ENCODE measurements at places on chromosomes 2 and 18.

DNA sequence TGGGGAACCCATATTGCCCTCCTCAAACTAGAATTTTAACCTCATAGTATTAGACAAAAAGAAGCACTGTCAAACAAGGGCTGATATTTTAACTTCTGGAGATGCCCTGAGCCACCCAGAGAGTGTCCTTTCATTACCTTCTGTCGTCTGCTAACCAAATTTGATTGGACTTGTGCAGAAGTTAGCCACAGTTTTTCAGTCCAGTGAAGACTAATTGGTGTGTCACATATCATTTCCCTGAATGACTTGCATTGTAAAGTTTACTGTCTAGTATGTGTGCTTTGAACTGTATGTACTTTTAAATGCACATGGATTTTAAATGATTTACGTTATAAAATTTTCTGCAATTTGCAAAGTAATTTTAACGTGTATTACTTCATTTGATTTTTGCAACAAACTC, 646.5 kb downstream of the SATB2 start:
- no peak for DNase-seq

DNA sequence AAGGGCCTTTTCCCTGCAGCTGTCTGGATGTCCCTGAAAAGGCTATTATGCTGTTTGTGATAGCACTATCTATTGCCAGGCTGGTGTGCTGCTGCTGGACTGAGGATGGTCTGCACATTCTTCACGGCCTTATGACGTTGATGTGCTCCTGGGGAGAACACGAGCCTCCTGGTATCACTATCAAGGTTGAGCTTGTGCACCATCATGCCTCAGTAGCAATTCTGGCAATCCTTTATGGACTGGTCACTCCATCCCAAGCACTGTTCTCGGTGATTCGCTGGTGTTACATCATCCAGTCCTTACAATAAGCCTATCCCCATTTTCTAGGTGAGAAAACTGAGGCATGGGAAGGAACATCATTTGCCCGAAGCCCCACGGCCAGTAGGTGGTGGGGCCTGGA, 18.2 kb upstream of the CCBE1 start:
- no peak for DNase-seq

DNA sequence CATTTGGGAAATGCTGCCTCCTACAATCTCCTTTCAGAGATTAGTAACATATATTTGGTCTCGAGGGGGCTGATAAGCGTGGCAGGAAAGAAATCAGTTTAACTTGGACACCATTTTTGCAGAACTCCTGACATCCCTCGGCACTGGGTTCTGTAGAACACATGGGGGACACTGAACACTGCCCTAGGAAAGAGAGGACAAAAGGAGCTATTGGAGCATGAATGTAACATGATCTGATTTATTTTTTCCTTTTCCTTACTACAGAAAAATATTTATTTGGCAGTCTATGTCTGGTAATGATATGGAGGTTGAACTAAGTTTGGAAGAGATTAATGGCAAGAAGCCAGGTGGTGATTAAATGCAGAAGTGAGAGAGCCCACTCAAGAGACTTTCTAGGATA, 153.8 kb downstream of the AFF3 start:
- no peak for DNase-seq

- no peak for DNase-seq
Observed at GRCh38 chr18:3225588-3225987, 5.8 kb upstream of the MYOM1 start.

GRCh38 chr2:119856469-119856901, 96.8 kb downstream of the PTPN4 start:
- DNase-seq = peak; percentile 40

- no peak for DNase-seq
Observed at GRCh38 chr18:23682472-23682871, 6.8 kb upstream of the LAMA3 start.

- DNase-seq = no peak
Observed at GRCh38 chr2:54103454-54104314, 11.7 kb upstream of the ACYP2 start.

DNA sequence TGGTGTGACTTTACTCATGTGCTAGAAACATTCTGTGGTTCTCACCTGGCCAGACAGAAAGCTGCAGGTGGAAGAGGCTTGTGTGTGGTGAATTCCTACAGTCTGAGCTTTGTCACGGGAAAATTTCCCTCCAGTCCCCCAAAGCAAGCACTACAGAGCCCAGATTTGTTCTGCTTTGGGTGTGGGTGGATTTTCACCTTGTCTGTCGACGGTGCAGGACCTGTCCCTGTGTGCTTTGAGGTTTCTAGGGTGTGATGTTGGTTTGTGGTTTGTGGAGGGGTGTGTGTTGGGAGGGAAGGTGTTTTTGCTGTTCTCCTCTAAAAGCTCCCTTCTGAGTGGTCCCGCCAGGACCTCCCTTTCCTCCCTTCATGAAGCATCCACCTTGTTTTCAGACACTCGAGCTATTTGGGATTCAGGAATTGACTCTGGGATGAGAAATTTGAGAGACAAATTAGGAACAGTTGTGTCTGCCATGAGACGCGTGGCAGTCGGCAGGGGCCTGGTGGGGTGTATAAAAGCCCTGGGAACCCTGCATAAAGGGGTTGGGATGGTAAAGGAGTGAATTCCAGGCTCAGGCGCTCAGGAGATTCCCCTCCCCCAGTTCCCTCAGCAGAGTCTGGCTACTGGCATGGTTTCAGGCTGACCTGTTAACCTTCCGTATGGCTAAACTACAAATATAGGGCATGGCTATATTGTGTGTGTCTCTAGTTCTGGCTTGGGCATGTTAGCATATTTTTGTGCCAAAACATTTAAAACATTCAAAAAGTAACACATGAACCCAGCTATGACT, 65.5 kb downstream of the DGKD start:
- DNase-seq = no peak

GRCh38 chr2:160940699-160941098, 219.5 kb upstream of the TANK start:
- DNase-seq = no peak

DNA sequence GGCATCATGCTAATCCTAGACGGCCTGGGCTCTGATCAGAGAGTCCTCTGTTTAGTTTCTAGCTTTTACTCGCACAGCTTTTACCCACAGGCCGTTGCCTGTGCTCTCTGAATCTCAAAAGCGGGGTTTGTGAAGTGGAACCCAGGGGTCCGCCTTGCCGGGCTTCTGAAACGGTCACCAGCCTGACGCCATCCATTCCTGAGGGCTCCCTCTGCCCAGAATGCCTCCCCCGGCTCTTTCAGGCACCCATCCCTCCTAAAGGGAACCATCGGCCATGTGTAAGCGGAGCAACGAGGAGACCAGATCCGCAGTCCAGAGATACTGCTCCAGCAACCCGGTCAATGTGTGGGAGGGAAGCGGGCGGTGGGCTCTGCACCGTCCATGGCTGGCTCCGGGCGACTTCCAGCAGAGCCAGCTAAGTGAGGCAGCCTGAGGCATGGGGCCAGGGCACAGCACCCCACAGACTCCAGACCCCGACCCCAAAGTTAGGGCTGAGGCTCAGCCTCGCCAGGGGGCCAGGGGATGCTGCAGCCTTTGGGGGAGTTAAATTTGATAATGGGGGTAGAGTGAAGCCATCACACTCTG, 28.8 kb downstream of the SALL3 start:
- no peak for DNase-seq

GRCh38 chr2:208479342-208479741, 72.8 kb downstream of the PTH2R start:
- no peak for DNase-seq

GRCh38 chr2:54657664-54658083, 65.8 kb upstream of the EML6 start:
- peak; percentile 57 for DNase-seq

DNA sequence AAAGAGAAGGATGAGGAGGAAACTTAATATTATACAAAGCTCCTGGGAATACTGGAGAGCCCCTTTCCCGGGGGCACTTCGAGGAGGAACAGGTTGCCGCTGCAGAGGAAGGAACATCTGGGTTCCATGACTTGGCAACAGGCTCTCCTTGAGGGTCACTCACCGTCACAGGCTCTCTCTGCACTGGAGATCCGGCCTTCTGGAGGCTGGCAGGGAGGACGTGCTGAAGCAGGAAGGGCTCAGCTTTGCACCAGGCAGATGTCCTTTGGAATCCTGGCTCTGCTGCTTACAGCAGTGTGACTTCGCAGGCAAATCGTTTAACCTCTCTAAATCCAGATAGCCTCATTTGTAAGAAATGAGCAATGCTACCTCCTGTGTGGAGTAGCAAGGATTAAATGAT, 2.9 kb upstream of the DPYSL5 start:
- DNase-seq = no peak

GRCh38 chr2:118696786-118697465, 150.5 kb downstream of the EN1 start:
- DNase-seq = no peak

- peak; percentile 7 for DNase-seq
Observed at GRCh38 chr2:12262681-12263436, 453.9 kb upstream of the TRIB2 start.

DNA sequence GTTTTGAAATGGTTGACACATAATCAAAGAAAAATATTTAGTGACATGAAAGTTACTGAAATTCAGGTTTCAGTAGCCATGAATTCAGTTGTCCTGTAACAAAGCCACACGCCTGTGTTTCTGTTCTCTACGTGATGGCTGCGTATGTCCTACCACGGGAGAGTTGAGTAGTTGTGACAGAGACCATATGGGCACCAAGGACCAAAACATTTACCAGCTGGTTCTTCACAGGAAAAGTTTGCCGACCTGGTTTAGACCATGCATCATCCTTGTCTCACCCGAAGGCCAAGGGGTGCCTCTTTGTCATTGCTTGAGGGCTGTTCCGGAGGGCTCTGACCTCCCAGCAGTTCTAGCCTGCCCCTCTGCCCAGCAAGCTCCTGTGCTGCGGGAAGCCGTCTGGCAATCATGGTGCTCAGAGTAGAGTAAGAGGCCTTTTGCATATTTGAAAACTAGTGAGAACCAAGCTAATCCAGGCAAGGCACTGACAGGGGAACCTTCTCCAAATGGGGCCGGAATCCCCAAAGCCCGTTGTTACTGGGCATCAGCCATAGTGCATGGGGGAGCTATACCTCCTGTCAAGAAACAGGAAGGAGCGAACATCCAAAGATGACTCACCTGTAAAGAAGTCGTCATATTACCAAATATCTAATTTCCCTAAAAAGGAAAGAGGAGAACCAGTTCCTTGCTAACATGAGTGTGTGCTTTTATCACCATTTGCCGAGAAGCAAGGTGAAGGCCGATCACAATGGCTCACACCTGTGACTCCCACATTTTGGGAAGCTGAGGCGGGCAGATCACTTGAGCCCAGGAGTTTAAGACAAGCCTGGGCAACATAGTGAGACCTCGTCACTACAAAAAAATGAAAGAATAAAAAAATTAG, 92.6 kb upstream of the RAB12 start:
- no peak for DNase-seq

DNA sequence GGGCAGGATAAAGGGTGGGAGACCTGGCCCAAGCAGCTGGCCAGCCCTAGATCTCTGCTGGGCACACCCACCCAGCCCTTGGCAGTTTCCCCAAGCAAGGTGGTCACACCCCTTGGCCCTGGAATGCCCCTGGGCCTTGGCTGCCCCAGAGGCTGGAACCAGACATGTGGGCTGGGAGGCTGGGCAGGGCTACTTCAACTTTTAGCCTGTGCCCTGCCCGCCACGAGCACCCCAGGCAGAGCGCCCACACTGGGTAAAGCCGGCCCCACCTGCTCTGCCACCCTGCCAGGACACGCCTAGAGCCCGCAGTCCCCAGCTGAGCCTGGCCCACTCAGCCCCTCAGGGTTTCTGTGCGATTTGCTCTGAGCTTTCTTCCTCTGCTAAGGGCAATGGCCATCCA, 119.7 kb upstream of the SMAD2 start:
- DNase-seq = no peak

- DNase-seq = no peak
Observed at GRCh38 chr2:15665067-15665942, 73.6 kb downstream of the DDX1 start.

DNA sequence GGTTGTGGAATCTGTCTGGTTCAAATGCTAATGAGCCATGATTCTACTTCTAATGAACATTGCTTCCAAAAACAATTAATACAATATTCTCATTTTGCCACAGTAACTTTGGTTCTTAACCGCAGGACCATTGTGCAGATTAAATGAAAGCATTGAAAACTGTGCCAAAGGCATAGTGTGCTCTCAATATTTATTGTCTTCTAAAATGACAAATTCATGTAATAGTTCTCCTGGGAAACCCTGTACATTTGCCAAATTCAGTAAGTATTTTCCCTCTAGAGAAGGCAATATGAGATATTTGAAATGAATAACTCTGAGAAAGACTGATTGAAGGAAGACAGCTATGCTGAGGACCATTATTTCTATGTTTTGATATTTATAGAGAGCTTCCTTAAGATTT, 246.3 kb downstream of the CCDC102B start:
- no peak for DNase-seq

GRCh38 chr2:149650006-149650405, 62.4 kb upstream of the MMADHC start:
- DNase-seq = no peak

DNA sequence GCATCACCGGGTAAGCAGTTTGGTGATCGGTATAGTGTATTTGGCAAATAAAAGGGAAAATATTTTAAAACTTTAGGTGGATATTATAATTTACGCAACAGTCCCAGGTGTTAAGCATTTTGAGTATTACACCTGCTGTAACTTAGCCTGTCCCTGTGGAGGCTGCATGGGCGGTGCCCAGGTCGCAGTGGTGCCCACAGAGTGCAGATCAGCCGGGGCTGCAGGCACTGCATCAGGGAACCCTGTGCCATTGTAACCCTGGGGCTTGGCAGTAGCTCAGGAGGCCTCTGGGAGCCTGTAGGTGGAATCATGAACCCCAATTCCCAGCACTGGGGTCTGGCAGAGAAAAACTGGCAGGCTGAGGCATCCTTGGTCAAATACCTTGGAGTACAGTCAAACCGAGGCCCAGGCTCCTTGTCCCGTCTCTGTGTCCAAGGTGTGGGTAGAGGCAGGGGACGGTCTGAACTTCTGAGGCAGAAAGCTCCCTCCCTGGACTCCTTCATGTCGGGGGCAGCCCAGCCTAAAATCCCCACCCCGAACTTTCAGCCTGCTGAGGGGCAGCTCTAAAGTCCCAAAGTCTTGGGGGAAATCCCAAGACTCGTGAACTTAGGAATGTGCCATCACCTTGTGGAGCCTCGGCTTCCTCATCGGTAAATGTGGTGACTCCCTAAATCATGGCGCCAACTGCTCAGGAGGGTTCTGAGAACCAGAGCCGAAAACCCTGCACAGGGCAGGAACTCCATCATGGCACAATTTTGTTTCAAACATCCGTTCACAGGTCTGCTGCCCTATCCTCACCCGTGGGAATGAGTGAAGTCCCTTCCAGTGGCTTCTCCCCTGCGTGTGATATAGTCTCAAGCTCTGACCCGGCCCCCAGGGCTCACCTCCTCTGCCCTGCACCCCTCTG, 85.7 kb downstream of the INHBB start:
- DNase-seq = no peak

DNA sequence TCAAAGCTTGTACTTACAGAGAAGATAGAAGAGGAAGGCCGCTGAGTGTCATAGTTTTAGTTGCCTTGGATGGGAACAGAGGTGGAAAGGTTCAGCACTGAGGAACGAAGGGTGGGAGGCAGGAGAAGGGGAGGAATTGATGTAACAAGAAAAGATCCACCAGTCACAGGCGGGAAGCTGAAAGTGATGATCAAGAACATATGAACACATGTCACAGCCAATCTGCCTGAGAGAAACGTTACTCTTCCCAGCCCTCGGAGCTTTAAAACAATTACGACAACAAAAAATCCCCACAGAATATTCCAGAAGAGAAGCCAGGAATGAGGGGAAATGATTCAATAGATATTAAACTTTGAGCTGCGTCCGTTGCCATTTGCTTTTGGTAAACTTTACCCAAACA, 87.1 kb downstream of the TSHZ1 start:
- DNase-seq = no peak
